CD14-positive monocyte (primary cell): ENCODE measurements at places on chromosomes 2 and 18. TPM values are rescaled to one million over a fixed set of nuclear protein-coding genes. Genes with fewer than 3 reads are reported as not detected.
A peak's percentile ranks its signal among the peaks of the same experiment; 100 is the strongest.

CXCR2 gene
- polyA plus RNA-seq = 5.4 and 7.8 TPM in 2 replicates

POTEJ gene
- polyA plus RNA-seq = not detected

DNA sequence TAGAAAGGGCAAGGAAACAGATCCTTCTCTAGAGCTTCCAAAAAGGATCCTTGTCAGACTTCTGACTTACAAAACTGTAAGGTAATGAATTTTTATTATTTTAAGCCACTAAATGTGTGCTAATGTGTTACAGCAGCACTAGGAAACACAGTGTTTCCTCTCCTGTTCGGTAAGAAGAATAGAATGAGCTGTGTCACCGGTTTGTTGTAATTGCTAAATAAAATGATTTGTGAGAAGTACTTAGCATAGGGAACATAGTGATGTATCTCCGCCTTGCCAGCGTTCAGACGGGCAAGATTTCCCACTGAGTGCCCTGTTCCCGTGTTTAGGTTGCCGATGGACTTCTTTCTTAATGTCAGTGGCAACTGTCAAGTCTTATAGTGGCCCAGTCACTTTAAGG lies 57.6 kb downstream of the SPATS2L start:
- peaks cover 8% of the 10 kb centered on the region for H3K4me1 ChIP-seq
- no peak overlapping the region for H3K4me3 ChIP-seq
- no peak overlapping the region for H3K27ac ChIP-seq

DNA sequence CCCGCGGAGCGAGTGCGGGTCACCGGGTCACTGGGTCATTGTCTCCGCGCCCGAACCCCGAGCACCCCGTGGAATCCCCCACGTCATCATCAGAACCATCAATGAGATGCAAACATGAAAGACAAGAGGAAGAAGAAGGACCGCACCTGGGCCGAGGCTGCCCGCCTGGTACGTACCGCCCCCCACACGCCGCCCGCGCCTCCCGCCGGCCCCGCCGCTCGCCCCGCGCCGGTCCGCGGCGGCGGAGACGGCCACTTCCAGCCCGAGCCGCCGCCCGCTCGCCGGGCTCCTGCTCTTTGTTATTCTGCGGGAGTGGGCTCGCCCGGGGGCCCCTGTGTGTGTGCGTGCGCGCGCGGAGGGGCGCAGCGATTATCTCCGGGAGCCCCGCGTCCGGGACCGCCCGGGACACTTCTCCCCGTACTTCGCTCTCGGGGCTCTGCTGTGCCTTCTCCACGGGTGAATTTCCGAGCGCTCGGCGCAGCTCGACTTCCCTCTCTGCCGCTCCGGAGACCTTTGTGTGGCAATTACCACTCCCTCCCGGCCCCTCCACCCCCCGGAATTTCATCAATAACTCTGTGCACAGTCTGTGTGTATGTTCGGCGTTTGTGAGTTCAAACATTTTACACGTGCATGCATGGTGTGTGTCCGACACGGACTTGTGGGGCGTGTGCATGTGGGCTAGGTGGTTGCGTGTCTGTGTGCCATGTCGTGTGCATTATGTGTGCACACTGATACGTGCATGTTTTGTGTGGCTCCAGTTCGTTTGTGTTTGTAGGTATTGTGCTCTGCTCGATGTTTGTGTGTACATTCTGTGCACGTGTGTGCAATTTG lies 714 bp downstream of the ASXL3 start:
- H3K4me1 ChIP-seq = peaks cover 3% of the 10 kb centered on the region
- H3K36me3 ChIP-seq = no peaks in the 10 kb centered on the region

- no peaks in the 10 kb centered on the region for H3K36me3 ChIP-seq
- DNase-seq = no peak
- H3K27me3 ChIP-seq = no peaks in the 10 kb centered on the region
- no peak overlapping the region for H3K4me3 ChIP-seq
- no peak overlapping the region for H3K27ac ChIP-seq
Measured at GRCh38 chr18:21096760-21097159, 14.9 kb downstream of the ROCK1 start.

DNA sequence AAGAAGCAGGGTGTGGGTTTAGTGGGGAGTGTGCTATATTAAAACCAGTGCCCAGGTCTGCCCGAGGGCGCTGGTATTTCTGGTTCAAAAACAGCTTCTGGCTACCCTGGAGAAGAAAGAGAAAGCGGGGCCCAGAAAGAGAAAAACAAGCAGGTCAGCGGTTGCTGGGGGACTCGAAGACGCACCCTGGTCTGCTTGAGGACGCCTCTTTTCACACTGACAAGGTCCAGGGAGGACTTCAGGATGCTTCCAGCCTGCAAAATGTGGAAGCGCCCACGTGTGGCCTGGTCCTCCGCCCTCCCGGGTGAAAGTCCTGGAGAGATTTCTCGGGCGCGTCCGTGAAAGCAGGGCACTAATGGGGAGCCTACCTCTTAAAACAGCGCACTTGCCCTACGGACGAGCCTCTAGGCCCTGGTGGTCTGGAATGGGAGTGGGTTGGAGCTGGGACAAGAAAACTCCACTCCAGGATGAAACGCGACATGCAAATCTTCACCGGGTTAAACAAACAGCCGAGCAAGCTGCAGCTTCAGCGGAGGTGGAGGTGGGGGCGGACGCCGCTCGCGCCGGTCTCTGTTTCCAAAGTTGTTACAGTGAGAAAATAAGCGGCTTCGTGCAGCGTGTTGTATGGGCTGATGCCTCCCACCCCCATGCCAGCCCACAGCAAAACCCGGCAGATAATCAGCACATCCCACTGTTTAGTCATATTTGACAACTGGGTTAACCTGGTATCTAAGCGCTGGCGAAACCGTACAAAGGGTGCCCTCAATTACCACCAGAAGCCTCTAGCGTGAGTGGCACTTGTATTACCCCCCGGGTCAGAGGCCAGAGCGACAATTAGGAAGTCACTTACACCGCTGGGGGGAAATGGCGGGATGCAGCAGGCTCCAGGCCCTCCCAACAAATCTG lies 1.1 kb upstream of the SP9 start:
- DNase-seq = no peak
- no peak overlapping the region for H3K4me3 ChIP-seq
- peaks cover 96% of the 10 kb centered on the region for H3K27me3 ChIP-seq
- H3K27ac ChIP-seq = no peak overlapping the region
- peaks cover 51% of the 10 kb centered on the region for H3K4me1 ChIP-seq

GRCh38 chr2:75276093-75277029 lies 77.0 kb upstream of the TACR1 start:
- H3K36me3 ChIP-seq = no peaks in the 10 kb centered on the region
- no peak for DNase-seq
- no peaks in the 10 kb centered on the region for H3K27me3 ChIP-seq
- no peak overlapping the region for H3K27ac ChIP-seq
- no peaks in the 10 kb centered on the region for H3K4me1 ChIP-seq

GRCh38 chr2:225735844-225736243 lies 336.3 kb downstream of the NYAP2 start:
- no peak for DNase-seq
- peaks cover 20% of the 10 kb centered on the region for H3K4me1 ChIP-seq
- no peak overlapping the region for H3K4me3 ChIP-seq
- H3K27me3 ChIP-seq = no peaks in the 10 kb centered on the region
- H3K36me3 ChIP-seq = no peaks in the 10 kb centered on the region
- H3K27ac ChIP-seq = no peak overlapping the region

- no peaks in the 10 kb centered on the region for H3K27me3 ChIP-seq
- no peaks in the 10 kb centered on the region for H3K4me1 ChIP-seq
- no peak overlapping the region for H3K27ac ChIP-seq
- no peak overlapping the region for H3K4me3 ChIP-seq
Measured at GRCh38 chr2:38685116-38685735, 19.3 kb downstream of the GALM start.

DNA sequence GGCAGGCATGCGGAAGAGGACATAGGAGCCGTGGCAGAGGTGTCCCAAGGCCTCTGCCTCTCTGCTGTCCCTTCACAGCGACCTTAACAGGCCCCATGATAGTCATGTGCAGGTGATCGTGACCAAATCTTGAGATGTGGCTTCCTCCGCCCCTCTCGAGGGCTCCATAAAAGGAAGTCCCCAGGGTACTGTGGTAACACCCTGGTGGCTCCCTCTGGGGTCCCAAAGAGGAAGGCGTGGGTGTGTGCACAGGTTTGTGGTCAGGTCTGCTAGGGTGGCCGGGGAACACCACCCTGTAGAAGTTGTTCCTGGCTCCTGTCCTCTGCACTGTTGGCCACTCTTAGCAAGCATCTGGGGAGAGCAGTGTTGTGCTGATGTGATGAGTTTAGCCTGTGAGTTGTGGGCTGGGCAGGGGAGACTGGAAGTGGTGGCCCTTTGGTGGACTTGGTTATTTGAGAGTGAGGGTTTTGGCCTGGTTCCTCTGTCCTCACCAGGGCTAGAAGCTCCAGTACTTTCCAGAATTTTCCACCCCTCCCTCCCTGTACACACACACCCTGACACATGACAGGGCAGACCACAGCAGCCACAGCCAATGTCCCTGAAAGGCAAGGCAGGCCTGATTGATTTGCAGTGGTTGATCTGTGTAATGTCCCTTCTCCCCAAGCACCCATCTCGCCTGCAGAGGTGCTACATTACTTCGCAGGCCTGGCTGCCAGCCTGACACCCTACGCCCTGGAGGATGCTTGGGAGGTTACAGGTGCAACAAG lies 68.9 kb upstream of the BOD1L2 start:
- H3K36me3 ChIP-seq = no peaks in the 10 kb centered on the region
- peaks cover 25% of the 10 kb centered on the region for H3K4me1 ChIP-seq
- no peaks in the 10 kb centered on the region for H3K27me3 ChIP-seq
- H3K4me3 ChIP-seq = no peak overlapping the region
- peak; percentile 4 for DNase-seq
- no peak overlapping the region for H3K27ac ChIP-seq
